ENCODE measurements at places on chromosomes 5 and 9. TPM values are rescaled to one million over a fixed set of nuclear protein-coding genes. Genes with fewer than 3 reads are reported as not detected.

ST8SIA4 gene
- 7.2 TPM for total RNA-seq

DNA sequence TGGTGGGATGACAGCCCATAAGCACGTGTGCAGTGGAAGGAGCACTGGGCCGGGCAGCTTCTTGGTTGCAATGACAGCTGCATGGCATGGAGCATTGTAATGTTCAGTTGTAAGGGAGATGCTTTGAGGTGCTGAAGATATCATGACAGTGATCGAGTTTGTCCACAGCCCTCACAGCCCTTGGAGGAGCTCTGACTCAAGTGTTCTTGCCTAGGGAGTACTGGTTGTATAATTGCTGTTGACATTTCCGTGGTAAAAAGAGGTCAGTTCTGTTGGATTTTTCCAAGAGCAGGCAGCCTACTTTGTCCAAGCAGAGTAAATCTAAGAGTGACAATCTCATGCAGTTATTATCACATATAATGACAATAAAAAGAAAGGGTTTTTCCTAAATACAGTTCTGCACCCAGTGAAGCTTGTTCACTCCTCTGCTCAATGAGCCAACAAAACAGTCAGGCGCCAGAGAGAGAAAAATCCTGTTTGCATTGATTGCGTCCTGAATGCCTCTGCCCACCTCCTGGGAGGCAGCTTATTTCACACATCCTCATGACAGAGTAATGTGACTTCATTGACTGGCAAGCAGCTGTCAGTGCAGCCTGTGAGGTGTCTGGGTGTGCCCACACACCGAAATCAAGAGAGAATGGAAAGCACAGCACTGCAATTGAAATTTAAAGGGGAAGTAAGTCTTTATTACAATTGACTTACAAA lies 248.0 kb downstream of the NTRK2 start:
- no peak for DNase-seq

- DNase-seq = no peak
Observed at GRCh38 chr5:78765756-78766411, 117.3 kb upstream of the LHFPL2 start.

DNA sequence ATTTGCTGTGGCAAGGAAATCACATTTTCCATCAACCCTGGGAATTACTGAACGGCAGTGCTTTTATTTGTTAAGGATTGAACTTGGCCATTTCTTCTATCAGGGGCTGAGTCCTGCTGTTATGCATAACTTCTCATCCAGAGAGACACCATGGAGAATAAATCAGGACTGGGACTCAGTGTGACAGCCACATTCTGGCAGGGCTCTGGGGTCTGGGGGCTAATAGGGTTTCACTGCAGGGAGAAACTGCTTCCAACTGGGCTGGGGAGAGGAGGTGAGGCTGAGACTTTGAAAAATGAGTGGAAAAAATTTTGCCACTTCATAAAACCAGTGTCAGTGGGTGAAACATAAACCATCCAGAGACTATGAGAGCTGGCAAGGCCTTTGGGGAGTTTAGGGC lies 95.7 kb upstream of the ALDH1B1 start:
- DNase-seq = no peak

- no peak for DNase-seq
Observed at GRCh38 chr9:106772523-106773290, 90.3 kb upstream of the ZNF462 start.
